Stomach (tissue), 19 donors: ENCODE measurements at places on chromosomes 16 and 17. TPM values are rescaled to one million over a fixed set of nuclear protein-coding genes. Genes with fewer than 3 reads are reported as not detected.

DNA sequence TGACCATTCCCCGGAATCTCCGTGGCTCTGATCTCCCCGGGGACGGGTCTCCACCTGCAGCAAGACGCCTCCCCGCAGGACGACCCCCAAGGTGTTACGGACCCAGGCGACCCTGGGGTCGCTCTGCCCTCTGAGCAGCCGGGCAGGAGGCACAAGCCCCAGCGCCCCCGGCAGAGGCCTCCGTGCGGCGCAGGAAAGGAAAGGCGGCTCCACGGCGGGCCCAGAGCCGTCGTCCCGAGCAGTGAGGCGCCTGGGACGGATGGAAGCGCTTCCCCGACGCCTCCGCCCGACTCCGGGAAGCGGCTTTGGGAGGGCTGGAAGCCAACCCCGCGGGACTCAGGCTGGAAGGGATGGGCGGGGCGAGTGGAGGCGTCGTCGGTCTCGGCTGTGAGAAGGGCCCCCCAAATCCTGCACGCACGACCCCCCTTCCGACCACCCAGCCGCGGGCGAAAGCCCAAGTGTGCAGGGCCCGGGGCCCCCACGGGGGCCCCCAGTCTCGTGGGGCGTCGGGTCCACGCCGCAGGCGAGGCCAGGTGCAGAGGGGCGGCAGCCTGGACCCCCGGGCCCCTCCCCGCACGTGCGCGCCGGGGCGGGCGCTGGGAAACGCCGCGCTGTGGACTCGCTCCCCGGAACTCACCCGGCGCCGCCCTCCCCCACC lies 32.7 kb upstream of the RPH3AL start:
- peak; percentile 82 for DNase-seq

DNA sequence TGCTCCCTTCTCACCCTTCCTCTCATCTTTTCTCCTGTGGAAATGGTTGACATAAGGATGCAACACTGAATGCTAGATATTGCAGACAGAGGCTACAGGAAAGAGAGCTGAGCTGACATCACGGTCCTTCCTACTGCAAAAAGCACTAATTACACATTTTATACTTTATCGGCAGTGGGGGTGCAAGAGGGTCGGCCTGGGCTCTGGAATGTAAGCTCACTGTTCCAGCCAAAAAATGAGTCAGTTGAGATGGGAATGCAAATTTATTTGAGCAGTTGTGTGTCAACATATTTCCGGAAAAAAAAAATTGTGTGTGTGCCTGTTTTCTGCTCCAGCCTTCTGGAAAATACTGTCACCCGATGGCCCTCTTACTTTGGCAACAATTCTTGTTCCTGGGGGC lies 14.1 kb upstream of the MRTFB start:
- peak; percentile 16 for DNase-seq

GRCh38 chr17:29837531-29837930 lies 92.5 kb downstream of the SSH2 start:
- no peak for DNase-seq

Gene TBC1D3E
- not detected for total RNA-seq

GRCh38 chr16:82331397-82331796 lies 161.4 kb upstream of the MPHOSPH6 start:
- no peak for DNase-seq

Gene SECTM1
- 4.9 TPM for total RNA-seq
